ENCODE measurements at places on chromosomes 5 and 9. TPM values are rescaled to one million over a fixed set of nuclear protein-coding genes. Genes with fewer than 3 reads are reported as not detected.

- no peaks in the 10 kb centered on the region for H3K4me1 ChIP-seq
- H3K36me3 ChIP-seq: no peaks in the 10 kb centered on the region
- no peak overlapping the region for H3K27ac ChIP-seq
- H3K27me3 ChIP-seq: no peaks in the 10 kb centered on the region
- DNase-seq: peak; percentile 57
Observed at GRCh38 chr9:38074441-38074961, 5.5 kb upstream of the SHB start.

GRCh38 chr5:179553875-179554274, 3.5 kb downstream of the RUFY1 start:
- DNase-seq: no peak
- no peaks in the 10 kb centered on the region for H3K27me3 ChIP-seq
- H3K4me1 ChIP-seq: no peaks in the 10 kb centered on the region
- peak overlapping the region; percentile 23 for H3K27ac ChIP-seq

The FOXI1 gene
- not detected for total RNA-seq

DNA sequence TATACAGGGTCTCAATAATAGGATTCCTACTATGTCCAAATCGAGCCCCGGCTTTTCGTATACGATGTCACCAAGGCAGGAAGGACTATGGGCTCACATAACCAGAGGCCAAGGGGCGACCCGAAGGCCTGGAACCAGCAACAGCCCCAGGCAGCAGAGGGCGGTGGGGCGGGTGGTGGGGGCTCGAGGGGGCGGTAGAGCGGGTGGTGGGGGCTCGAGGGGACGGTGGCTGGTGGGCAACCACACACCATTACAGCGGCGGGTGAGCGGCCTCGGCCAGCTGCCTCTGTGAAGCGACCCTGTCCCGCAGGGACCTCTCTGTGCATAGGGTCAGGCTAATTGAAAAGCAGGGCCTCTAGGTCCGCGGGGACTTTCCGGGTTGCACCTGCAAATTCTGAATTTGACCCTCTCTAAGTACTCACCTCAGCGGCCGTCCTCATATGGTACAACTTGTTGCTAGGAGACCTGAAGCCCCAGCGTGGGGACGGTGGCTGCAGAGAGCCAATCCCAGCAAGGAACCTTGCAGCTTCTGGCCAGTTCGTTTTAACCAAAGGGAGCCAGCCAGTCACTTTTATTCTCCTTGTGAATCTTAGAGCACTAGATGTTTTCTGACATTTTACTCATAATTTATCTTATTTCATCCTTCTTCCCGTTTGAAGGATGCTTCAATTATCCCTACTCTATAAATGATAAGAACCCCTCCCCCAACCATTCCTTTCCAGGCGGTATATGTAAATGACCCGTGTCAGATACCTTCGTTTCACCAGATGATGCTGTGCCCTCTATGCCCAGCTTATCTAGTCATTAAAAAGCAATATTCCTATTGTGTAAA, at the start of gene NME5:
Gene NME5 (minus strand): TSS at position 480 of the 832 bp plus-strand sequence. CDS start 648 bp downstream, outside the sequence.
- H3K27me3 ChIP-seq: no peaks in the 10 kb centered on the region
- no peaks in the 10 kb centered on the region for H3K36me3 ChIP-seq
- H3K4me3 ChIP-seq: peak within 1 kb of the TSS; percentile 61
- H3K27ac ChIP-seq: no peak within 1 kb of the TSS

GRCh38 chr5:8767746-8768145, 778.1 kb downstream of the SEMA5A start:
- no peaks in the 10 kb centered on the region for H3K36me3 ChIP-seq
- H3K4me3 ChIP-seq: no peak overlapping the region
- no peaks in the 10 kb centered on the region for H3K27me3 ChIP-seq
- no peaks in the 10 kb centered on the region for H3K4me1 ChIP-seq

Data from right atrium auricular region (tissue), 2 donors.